ENCODE measurements at places on chromosomes 6 and 20.

GRCh38 chr6:117414770-117415169 lies 11.0 kb downstream of the ROS1 start:
- no peak for DNase-seq

- DNase-seq, result no peak
These were observed 233.6 kb upstream of the BMP2 start for GRCh38 chr20:6533761-6534479.

GRCh38 chr6:30847421-30847970 lies 36.8 kb upstream of the DDR1 start:
- DNase-seq, result no peak

DNA sequence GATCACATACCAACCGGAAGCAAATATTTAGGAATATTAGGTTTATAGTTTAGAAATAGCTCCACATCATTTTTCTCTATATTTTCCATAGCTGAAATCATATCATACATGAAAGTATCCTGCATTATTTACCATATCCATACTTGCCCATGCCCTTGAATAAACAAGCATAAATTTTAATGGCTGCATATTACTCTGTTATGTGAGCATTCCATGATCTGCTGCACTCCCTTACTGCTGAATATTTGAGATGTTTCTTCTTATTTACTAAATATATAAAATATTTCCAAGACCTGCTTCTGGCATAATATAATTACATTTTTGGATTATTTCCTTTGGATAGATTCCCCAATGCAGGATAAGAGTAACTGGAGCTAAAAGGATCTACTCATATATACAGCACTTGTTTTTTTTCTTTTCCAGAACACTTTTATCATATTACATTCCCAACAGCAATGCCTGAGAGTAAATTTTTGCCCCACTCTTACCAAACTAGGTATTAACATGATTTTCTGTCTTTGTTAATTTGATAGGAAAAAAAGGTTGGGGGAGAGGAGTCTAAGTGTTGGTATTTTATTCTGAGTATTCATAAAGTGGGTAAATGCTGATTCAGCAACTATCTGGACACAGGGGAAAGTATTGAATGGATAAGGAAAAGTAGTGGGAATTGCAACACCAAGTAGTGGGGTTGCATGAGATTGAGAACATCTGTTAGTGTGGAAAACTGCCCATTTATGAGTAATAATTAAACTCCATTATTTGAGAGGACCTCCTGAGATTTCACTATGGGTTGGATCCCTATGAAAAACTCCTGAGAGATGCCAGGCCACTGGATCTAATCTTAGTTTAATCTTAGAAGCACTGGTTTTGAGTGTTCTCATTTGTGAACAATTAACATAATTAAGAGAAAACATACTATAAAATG lies 76.0 kb downstream of the MAN1A1 start:
- DNase-seq, result no peak

DNA sequence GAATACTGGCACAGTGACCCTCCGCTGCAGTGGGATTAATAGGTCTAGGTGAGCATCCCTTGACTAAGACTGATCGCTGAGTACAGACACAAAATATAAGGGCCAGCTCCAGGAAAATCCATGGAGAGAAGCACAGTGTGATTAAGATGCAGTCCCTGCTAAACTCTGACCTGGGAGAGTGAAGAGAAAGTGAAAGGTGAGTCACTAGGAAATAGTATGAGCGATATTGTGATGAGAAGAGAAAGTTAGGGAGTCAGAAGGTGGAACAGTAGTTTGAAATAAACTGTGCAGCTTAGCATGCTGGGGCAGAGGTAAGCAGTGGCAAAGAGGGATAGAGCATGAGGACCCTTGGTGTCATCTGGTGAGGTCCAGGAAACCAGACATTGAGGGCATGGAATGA lies 278.6 kb upstream of the MAP3K7 start:
- DNase-seq, result no peak

DNA sequence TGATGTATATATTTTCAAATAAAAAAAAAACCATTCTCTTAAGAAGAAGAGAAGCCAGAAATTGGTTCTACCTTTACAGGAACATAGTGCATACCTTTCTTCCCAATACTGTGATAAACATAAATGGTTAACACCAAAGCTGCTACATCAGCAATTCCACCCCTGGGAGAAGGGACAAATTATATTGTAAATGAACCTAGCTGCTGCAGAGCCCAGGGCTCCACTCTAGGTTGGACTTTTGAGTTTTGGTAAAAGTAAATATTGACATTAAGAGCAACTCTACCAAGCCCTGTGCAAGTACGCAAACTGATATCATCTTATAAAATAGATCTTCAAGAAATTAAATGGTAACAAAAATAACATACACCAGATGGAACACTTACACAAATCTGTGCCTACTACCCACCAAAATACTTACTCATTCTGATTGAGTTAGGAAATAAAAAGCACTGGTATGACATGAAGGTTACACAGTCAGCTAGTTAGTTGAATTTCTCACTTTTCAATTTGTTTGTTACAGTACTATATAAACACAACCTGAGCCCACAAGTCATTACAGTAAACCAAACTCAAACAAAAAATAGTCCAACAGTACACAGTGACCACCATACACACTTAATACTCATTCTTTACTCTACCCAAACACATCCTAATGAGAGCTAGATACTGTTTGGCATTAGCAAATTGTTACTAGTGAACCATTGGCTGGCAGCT lies 223.3 kb upstream of the HEY2 start:
- DNase-seq, result no peak

GRCh38 chr6:90168693-90169131 lies 127.9 kb downstream of the BACH2 start:
- no peak for DNase-seq

- peak; percentile 30 for DNase-seq
These were observed 240.9 kb downstream of the PHACTR1 start for GRCh38 chr6:12957321-12958051.

GRCh38 chr6:17021539-17021889 lies 80.3 kb upstream of the STMND1 start:
- DNase-seq, result no peak

DNA sequence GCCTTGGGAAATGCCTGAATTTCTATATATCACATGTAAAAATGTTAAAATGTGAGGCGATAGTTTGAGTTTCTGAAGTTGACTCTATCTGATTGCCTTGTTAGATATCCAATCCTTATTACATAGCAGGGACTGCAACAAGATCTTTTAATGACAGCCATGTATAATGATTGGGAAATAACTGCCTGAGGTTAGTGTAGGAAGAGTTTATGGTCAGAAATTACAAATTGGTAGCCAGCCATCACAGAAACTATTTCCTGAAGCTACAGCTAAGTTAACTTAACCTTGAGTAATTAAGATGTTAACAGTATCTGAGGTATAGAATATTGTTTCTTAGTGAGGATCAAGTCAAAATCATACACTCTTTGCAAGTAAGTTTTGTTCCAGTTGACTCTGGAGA lies 41.0 kb downstream of the AKIRIN2 start:
- no peak for DNase-seq
